ENCODE measurements at places on chromosomes 5 and 9.
A peak's percentile ranks its signal among the peaks of the same experiment; 100 is the strongest.

- no peak for DNase-seq
Observed at GRCh38 chr5:76545184-76545583, 78.0 kb downstream of the F2RL2 start.

- no peak for DNase-seq
Observed at GRCh38 chr9:79616971-79617370, 45.2 kb downstream of the TLE4 start.

- DNase-seq = no peak
Observed at GRCh38 chr5:67976181-67976580, 239.4 kb upstream of the PIK3R1 start.

GRCh38 chr9:21672761-21673160, 129.7 kb upstream of the MTAP start:
- DNase-seq = no peak

- DNase-seq = no peak
Observed at GRCh38 chr5:21649969-21650368, 1203.2 kb downstream of the CDH12 start.

- no peak for DNase-seq
Observed at GRCh38 chr5:179342577-179342976, 2.7 kb downstream of the ADAMTS2 start.

GRCh38 chr5:174951151-174951780, 226.9 kb downstream of the MSX2 start:
- peak; percentile 82 for DNase-seq

- no peak for DNase-seq
Observed at GRCh38 chr5:93580927-93581445, at the start of gene NR2F1-AS1. TSS of gene NR2F1-AS1 (minus strand) at chr5:93581219.

DNA sequence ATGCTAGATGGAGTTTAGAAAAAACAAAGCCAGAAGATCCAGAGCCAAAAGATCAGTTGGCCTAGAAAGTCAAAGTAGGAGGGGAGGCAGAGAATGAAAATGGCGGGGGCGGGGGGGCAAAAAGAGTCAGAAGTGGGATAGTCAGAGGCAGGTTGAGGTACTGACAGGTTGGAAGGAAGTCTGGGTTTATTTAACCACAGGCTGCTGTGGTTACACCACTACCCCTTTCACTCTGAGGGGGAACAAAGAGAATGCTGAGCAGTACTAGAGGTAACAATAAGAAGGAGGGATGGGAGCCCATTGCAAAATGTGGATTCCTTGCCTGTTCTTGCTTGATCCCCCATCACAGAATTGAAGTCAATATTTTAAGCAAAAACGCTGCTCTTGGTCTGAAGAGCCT, 111.8 kb downstream of the CAVIN4 start:
- DNase-seq = no peak

DNA sequence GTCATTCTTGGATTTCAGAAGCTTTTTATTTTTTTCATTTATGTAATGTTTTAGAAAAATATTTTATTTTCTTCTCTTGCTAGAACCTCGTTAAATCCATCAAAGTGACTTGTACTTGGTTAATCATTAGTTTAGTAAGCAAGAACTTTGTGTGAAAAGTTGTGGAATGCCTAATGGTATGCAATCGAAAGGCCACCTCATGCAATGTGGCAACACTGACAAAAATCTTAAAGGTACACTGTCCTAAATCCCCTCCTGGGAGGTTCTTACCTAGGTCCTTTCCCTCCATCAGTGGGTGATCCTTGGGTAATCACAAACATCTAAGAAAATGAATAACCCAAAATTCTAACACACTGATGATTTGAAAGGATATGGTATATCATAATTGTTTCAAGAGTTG, 304.2 kb downstream of the DNAH5 start:
- no peak for DNase-seq

- no peak for DNase-seq
Observed at GRCh38 chr5:56606192-56606591, 209.2 kb upstream of the MAP3K1 start.

DNA sequence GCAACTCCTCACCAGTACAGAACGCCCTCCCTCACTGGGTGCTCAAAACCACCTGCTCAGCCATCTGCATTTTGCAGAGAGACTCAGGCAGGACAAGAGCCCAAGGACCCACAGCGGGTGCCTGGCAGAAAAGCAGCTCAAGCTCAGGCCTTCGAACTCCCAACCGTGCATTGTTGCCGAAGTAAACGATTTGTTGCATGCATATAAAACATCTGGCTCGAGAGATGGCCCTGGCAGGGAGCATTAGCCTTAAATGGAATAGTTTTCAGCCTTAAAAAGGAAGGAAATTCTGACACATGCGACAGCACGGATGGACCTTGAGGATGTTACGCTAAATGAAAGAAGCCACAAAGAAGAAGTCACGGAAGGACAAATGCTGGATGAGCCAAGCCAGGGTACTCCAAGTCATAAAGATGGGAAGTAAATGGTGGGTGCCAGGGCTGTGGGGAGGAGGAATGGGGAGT, 160.4 kb upstream of the PHYKPL start:
- no peak for DNase-seq

All from renal pelvis (tissue), 12 donors.